ENCODE measurements at places on chromosomes 5 and 9.

DNA sequence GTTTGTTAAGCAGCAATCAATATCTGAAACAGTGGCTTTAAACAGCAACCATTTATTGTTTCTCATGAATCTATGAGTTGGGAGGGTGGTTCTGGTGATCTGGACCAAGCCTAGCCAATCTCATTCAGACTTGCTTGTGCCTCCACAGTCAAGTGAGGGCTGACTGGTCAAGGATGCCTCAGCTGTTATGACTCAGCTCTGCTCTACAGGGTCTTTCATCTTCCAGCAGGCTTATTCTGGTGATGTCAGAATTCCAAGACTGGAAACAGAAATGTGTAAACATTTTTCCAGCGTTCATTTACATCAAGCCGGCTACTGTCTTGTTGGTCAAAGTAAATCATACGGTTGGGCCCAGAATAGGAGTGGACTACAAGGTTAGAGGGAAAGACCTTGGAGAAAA, 2.5 kb upstream of the PIP5K1B start:
- DNase-seq = no peak

DNA sequence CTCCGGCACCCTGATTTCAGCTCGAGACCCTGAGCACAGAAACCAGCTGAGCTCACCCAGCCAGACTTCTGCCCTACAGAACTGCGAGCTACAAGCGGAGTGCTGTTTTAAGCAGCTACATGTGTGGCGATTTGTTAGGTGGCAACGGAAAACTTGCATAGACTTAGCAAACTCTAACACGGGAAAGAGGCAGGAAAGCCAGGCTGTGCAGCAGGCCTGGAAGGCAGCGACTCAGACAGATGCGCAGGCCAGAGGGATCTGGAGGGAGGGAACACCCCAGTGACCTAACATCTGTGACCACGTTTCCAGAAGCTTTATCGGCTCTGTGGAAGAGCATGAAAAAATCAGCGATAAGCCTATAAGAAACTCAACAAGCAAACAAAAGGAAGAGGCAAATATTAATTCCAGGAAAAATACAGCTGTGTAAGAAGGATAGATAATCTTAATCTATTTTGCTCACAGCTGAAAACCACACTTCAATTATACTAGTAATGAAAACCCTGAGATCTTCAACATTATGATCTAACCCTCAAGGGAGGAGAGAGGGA, 11.0 kb downstream of the UBAC1 start:
- no peak for DNase-seq

DNA sequence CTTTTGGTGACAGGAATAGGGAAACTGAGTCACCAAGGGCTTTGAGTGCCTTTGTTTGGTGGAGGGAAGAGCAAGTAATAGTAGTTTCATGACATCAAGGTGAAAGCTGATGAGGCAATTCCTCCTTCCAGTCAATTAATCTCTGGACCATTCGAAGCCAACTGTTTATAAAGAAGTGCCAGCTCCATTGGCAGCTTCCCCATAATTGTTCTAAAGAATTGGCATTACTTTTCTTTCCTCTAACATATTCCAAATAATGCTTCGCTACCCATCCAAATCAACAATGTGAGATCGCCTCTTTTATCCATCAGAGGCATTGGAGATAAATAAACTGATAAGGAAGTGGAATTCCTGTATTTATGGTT, 132.4 kb downstream of the NPR3 start:
- DNase-seq = no peak

DNA sequence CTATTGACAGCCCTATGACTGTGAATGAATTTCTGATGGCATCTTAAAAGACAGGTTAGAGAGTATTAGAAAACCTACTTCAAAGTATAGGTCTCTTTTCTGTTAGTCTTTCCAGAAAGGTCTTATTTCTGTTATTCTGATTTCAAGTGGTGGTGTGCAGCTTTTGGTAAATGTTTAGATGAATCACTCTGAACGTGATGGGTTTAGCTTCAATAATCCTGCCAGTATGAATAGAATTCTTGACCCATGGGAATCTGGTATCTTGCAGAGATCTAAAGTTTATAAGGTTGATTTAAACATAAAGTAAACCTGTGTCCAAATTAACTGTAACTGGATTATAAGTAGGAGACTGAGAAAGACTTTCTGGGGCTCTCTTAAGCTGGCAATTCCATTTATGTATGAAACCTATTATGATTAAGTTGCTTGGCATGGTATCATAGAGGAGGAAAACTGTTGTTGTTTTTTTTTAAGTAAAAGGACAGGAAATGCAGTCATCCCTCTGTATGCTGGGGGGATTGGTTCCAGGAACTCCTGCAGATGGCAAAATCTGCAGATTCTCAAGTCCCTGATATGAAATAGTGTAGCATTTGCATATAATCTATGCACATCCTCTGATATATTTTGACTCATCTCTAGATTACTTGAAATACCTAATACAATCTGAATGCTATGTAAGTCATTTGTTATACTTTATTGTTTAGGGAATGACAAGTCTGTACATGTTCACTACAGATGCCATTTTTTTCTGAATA, 77.0 kb upstream of the ADAMTS19 start:
- no peak for DNase-seq

- no peak for DNase-seq
These were observed 1.6 kb downstream of the FSTL4 start for GRCh38 chr5:133610489-133611356.

DNA sequence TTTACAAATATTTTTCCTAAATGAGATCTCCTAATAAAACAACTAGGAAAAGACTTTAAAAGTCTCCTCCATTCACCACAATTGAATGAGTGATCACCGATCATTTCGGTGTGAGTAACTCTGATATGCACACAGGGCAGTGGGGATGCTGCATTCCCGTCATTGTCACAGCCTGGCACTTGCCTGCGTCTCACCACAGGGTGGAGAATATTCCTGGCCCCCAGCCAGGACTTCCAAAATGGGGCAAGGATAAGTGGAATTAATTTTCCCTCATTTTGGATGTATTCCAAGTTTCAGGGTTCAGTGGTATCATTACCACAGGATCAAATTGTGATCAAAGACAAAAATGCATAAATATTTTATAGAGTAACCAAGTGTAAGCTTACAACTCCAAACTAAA, 107.1 kb downstream of the CTNND2 start:
- no peak for DNase-seq

- DNase-seq = no peak
These were observed 22.2 kb downstream of the IL4 start for GRCh38 chr5:132695956-132696355.

DNA sequence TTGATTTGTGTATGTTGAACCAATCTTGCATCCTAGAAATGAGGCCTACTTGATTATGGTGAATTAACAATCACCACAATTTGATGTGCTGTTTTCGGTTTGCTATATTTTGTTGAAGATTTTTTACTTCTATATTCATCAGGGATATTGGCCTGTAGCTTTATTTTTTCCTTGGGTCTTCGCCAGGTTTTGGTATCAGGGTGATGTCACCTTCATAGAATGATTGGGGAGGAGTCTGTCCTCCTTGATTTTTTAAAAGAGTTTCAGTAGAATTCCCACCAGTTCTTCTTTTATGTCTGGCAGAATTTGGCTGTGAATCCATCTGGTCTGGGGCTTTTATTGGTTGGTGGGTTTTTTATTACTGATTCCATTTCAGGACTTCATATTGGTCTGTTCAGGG, 115.2 kb downstream of the CPLANE1 start:
- no peak for DNase-seq

GRCh38 chr9:91362051-91362611, 413 bp upstream of the AUH start:
- no peak for DNase-seq

- DNase-seq = no peak
These were observed 70.7 kb upstream of the RANBP6 start for GRCh38 chr9:6086006-6086655.

GRCh38 chr5:139116100-139116655, 82.0 kb downstream of the SIL1 start:
- DNase-seq = no peak

DNA sequence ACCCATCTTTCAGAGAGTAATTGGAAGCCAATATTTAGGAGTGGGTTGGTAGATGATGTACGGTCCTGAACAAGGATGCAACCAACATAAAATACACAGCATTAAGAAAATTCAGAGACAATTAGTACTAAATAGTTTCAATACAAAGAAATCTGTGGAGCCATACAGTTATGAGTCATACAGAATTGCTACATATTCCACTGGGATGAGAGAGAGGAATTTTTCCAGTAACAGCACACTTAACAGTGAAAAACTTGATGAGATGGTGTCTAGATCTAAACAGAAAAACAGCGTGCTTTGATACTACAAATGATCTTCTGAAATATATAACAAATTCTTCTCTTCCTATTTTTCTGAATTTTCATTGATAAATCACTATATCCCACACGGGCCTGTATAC, 1999.3 kb upstream of the CDH9 start:
- no peak for DNase-seq

DNA sequence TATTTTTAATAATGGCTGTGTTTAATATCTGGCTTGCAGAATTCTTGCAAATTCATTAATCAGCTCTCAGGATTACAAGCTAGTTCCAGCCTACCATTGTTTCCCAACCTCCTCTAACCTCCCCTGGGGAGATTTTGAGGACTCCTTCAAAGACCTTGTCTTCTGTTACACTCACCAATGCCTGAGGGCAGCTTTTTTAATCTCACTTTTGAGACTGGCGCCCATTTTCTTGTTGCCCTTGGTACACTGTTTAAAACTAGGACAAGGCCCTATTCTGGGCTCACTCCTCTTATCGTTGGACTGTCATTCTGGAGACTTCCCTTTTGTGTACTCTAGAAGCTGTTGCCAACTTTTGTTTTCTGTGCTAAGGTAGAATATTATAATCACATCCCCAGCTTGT, 13.6 kb upstream of the EQTN start:
- DNase-seq = no peak

GRCh38 chr9:96178153-96178552, 123.8 kb downstream of the HSD17B3 start:
- DNase-seq = no peak

DNA sequence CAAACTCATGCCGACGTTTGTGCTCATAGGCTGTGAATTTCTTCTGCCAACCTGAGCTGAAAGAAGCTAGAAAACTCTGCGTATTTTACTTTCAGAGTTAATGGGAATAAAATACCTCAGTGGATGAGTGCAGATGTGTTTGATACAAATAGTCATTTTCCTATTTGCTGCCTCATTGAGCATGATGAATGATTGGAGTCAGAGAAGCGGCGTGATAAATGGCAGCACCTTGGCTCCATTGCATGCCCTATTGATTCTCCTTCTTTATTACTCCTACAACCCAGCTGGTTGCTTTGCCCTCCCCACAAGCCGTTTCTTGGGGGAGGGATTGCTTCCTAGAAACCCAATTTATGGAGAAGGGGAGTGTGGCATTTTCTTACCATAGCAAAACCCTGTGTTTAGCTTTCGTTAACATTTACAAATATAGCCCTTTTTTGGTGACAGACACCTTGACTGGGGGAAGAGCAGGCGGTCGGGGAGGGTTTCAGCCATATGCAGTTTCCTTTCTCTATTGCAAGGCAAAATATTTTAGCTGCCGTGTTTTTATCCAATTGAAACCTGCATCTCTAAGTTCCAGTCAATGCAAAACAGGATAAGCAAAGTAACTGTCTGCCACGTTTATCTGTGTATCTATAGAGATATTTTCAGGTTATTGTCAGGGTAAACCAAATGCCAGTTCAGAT, 93.1 kb upstream of the TBCA start:
- no peak for DNase-seq

DNA sequence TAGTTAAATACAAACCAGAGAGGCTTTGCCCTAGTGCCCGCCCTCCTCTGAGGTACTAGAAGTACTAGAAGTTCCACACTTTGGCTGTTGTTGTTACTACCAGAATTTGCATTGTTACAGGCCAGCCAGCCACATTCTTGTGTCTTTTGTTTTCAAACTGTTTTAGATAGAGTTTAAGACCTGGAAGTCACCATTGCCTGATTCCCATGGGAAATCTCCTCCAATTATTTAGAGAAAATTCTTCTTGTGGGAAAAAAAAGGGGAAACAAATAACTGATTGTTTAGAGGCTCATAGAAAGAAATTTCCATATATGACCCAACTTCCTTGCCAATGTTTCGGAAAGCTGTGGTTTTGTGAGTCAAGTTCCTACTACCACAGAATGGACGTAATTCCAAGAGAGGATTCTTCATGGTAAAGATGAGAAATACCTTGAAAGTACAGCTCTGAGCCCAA, 252.2 kb downstream of the GOLPH3 start:
- no peak for DNase-seq

DNA sequence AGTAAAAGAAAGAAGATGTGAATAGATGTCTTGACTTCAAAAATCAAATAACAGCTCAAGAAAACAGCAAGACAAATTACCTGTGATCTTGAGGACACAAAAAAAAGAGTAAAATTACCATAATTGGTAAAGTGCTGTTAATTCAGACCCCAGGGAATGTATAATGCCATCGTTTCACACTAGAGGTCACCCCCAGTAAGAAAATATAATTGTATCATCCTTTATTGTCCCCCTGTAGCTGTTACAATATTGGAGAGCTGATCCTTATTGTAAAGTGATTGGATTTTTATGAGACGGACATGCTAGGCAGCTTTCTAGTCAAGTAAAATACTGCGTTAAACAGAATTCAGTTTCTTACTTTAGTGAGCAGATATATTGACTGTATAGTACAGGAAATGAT, 377.0 kb downstream of the TLE1 start:
- no peak for DNase-seq

DNA sequence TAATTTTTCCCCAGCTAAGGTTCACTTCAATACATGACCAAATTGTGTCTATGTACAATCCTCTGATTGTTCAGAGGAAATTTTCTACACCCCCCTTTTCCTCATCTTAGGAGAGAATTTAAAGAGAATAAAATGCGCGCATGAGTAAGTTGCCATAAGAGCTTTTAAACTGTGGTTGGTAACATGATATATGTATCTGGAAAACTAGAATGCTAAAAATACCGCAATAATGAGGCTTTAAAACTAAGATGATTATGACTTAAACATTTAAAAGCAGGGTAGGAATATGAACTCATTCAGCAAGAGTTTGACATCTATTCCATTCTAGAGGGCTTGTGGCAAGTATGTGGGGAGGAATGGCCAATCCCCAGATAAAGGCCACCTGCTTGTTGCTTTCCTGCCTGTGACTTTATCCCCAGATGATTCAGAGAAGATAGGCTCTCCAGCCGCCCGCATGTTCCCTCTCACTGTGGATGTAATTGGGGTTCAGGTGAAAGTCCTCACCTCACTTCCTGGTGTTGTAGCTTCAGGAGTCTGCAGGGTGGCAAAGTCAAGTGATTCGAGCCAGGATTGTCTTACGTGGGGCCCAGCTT, 26.5 kb upstream of the BASP1 start:
- no peak for DNase-seq

GRCh38 chr9:116152941-116153764, 438 bp upstream of the PAPPA start:
- no peak for DNase-seq

- DNase-seq = no peak
These were observed 159.9 kb downstream of the FANCC start for GRCh38 chr9:95157481-95158151.

DNA sequence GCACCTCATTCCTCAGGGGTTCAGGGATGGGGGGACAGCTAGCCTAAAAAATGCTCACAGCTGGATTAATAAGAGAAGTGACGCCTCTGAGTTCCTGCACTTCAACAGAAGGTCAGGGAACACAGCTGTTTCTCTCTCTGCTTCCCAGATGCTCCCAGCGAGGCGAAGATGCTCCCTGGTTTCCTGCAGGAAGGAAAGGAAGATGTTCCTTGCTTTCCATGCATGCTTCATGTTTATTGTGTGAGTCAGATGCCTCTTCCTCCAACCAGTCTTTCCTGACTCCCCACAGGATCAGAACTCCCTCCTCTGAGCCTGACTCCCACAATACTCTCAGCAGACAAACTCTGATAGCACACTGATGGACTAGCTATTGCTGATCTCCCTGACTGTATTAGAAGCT, 71.9 kb downstream of the MFAP3 start:
- DNase-seq = no peak

GRCh38 chr5:65830856-65831255, 95.5 kb upstream of the ERBIN start:
- DNase-seq = no peak
